ENCODE measurements at places on chromosomes 5 and 9.
A peak's percentile ranks its signal among the peaks of the same experiment; 100 is the strongest.

DNA sequence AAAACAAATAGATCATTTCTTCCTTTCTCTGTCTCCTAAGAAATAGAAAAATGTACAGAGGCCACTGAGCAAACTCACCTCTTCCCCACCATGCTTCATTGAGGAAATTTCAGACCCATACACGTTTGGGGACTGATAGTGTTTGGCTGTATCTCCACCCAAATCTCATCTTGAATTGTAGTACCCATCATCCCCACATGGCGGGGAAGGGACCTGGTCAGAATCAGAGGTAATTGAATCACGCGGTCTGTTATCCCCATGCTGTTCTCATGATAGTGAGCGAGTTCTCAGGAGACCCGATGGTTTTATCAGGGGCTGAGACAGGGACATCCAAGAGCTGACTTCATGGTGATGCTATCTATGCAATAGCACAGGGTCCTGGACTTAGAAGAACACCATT lies 1655.8 kb downstream of the MAT2B start:
- no peak overlapping the region for H3K27ac ChIP-seq
- no peaks in the 10 kb centered on the region for H3K36me3 ChIP-seq
- H3K4me1 ChIP-seq: no peaks in the 10 kb centered on the region
- H3K27me3 ChIP-seq: no peaks in the 10 kb centered on the region

DNA sequence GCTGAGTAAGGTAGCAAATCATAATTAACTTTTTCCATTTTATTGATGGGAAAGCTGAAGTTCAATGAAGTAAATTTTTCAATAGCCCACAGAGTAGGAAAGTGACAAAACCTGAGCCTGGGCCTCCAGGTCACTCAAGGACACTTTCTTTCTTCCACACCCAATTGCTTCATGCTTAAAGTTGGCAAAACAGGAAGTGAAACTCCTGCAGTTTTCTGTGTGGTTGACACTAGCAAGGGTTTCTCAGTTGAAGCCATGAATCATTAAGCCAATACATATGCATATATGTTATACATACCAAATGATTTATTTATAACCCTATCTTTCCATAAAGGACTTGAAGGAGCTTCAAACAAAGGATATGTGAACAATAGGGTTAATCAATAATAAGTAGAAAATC lies 13.9 kb downstream of the TLR4 start:
- no peaks in the 10 kb centered on the region for H3K27me3 ChIP-seq
- DNase-seq: no peak
- H3K4me1 ChIP-seq: peaks cover 38% of the 10 kb centered on the region
- no peak overlapping the region for H3K27ac ChIP-seq
- no peak overlapping the region for H3K4me3 ChIP-seq

DNA sequence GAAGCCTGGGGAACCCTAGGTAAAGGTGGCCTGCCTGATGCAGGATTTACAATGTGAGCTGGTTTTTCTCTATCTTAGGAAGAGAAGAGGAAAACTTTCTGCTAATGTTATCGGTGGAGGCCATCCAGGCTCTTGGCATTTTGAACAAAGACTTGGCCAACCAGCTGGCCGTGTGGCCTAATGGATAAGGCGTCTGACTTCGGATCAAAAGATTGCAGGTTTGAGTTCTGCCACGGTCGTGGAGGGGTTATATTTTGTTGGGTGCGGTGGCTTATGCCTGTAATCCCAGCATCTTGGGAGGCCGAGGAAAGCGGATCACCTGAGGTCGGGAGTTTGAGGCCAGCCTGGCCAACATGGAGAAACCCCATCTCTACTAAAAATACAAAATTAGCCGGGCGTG lies 9.6 kb downstream of the C9orf152 start:
- H3K4me1 ChIP-seq: no peaks in the 10 kb centered on the region
- H3K4me3 ChIP-seq: no peak overlapping the region
- H3K27me3 ChIP-seq: no peaks in the 10 kb centered on the region
- no peaks in the 10 kb centered on the region for H3K36me3 ChIP-seq
- DNase-seq: no peak

GRCh38 chr9:91240596-91241165 lies 121.0 kb downstream of the AUH start:
- no peak overlapping the region for H3K27ac ChIP-seq
- no peak for DNase-seq
- no peaks in the 10 kb centered on the region for H3K4me1 ChIP-seq
- H3K4me3 ChIP-seq: no peak overlapping the region
- H3K27me3 ChIP-seq: no peaks in the 10 kb centered on the region

- no peaks in the 10 kb centered on the region for H3K36me3 ChIP-seq
- H3K27ac ChIP-seq: no peak overlapping the region
- DNase-seq: no peak
- no peaks in the 10 kb centered on the region for H3K27me3 ChIP-seq
Observed at GRCh38 chr9:20244271-20244670, 378.0 kb downstream of the MLLT3 start.

- no peaks in the 10 kb centered on the region for H3K36me3 ChIP-seq
- H3K27me3 ChIP-seq: no peaks in the 10 kb centered on the region
- H3K4me3 ChIP-seq: no peak overlapping the region
Observed at GRCh38 chr9:86246752-86247161, 12.7 kb downstream of the C9orf153 start.

- H3K4me1 ChIP-seq: no peaks in the 10 kb centered on the region
- H3K4me3 ChIP-seq: no peak overlapping the region
- no peak for DNase-seq
- no peaks in the 10 kb centered on the region for H3K27me3 ChIP-seq
- H3K36me3 ChIP-seq: no peaks in the 10 kb centered on the region
Observed at GRCh38 chr5:175317872-175318271, 126.1 kb downstream of the DRD1 start.

DNA sequence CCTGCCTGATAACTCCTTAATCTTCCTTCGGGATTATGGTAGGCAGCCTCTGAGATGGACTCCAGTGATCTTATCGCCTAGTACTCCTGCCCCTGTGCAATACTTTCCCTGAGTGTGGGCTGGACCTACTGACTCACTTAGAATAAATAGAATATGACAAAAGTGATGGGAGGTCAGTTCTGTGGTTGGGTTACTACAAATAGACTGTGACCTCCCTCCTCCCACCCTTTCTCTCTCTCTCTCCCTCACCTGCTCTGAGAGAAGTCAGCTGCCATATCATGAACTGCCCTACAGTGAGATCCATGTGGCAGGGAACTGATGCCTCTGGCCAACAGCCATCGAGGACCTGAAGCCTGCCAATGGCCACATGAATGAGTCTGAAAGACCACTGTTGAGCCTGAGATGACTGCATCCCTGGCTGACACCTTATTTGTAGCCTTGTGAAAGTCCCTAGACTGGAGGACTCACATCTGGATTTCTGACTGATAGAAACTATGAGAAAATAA lies 31.7 kb downstream of the NRG2 start:
- no peak for DNase-seq
- H3K27ac ChIP-seq: no peak overlapping the region
- H3K4me3 ChIP-seq: no peak overlapping the region
- H3K27me3 ChIP-seq: no peaks in the 10 kb centered on the region
- no peaks in the 10 kb centered on the region for H3K4me1 ChIP-seq

DNA sequence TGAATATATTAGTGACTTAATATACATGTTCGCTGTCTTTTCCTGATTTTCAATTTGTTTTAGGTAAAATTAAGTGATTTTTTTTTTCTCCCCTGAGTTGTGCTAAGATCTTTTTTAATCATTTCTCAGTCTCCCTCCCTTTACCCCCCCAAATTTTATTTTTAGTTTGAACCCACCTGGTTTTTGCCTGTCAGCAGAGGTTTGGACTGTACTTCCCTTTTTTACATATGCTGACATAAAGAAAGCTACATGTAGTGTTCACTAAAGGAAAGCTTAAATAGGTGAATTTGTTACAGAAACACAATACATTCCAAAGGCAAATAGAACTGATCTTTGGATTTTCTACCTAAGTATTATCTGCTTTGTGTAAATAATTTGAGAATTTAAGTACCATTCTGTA lies 82.2 kb downstream of the IPO11 start:
- no peak overlapping the region for H3K4me3 ChIP-seq
- no peaks in the 10 kb centered on the region for H3K4me1 ChIP-seq
- H3K27me3 ChIP-seq: no peaks in the 10 kb centered on the region
- peaks cover 54% of the 10 kb centered on the region for H3K36me3 ChIP-seq
- DNase-seq: no peak

- H3K27me3 ChIP-seq: no peaks in the 10 kb centered on the region
- no peak for DNase-seq
- no peak overlapping the region for H3K4me3 ChIP-seq
- H3K36me3 ChIP-seq: no peaks in the 10 kb centered on the region
- H3K27ac ChIP-seq: no peak overlapping the region
Observed at GRCh38 chr9:16425562-16426231, 444.8 kb downstream of the BNC2 start.

DNA sequence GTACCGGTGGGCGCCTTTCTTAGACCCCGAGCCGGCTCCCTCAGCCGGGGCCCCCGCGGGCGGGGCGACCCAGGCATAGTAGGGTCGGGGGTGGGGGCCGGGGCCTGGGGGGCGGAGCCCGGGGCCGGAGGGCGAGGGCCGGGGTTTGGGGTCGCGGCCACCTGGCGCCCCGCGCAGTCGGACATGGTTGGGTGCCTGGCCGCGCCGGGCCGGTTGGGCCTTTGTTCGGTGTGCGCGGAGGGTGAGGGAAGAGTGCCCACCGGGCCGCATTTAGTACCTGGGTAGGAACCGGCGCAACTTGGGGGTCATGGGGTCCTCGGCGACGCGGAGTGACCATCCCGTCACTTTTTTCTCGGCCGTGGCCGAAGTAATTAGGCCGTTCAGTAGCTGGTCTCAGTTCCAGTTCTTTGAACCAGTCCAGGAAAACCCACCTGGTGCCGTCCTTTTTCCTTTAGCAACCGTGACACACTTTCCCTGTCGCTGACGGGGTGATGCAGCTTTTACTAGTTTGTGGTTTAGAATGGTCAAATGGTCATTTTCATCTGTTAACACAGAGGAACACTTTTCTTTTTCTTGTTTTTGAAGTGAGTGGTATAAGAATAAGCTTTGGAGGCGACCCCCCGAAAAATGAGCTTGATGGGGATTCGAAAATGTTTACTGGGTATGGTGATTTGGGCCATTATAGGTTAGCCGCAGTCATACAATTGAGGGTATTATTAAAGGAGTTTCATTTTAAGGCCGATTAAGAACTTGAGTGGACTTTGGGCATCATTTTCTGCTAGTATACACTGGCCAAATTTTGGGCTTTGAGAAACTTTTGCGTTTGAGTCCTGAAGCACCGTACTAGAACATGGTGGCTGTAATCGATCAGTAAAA lies 589 bp downstream of the CKS2 start:
- no peaks in the 10 kb centered on the region for H3K27me3 ChIP-seq
- peak overlapping the region; percentile 55 for H3K27ac ChIP-seq
- H3K4me3 ChIP-seq: peak overlapping the region; percentile 82
- no peaks in the 10 kb centered on the region for H3K4me1 ChIP-seq

DNA sequence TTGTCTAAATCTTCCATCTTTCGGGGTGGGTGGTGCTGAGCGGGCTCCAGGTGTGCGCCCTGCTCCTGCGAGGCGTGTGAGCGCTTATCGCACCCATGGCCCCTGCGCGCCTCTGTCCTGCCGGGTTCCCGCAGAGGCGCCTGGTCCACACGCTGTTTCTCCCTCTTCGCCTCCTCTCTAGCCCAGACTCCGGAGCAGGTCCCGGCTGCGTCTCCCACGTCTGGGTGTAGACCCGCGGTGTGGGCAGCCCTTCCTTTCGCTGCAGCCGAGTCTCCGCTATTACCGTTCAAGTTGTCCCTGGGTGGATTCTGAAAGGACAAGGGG lies 40.5 kb upstream of the PLEKHG4B start:
- H3K27ac ChIP-seq: no peak overlapping the region
- H3K4me1 ChIP-seq: peaks cover 15% of the 10 kb centered on the region
- DNase-seq: no peak

GRCh38 chr5:141373673-141374317 lies at the start of gene PCDHGA6:
Gene PCDHGA6, plus strand, starts transcription at chr5:141373891. Its CDS starts 193 bp downstream, at chr5:141374084.
- peak within 1 kb of the TSS; percentile 21 for H3K4me3 ChIP-seq
- H3K27ac ChIP-seq: no peak within 1 kb of the TSS
- no peaks in the 10 kb centered on the region for H3K27me3 ChIP-seq
- no peaks in the 10 kb centered on the region for H3K4me1 ChIP-seq

GRCh38 chr5:107401470-107402122 lies 269.1 kb downstream of the EFNA5 start:
- H3K4me3 ChIP-seq: no peak overlapping the region
- H3K36me3 ChIP-seq: no peaks in the 10 kb centered on the region
- H3K4me1 ChIP-seq: peaks cover 3% of the 10 kb centered on the region
- H3K27me3 ChIP-seq: no peaks in the 10 kb centered on the region

DNA sequence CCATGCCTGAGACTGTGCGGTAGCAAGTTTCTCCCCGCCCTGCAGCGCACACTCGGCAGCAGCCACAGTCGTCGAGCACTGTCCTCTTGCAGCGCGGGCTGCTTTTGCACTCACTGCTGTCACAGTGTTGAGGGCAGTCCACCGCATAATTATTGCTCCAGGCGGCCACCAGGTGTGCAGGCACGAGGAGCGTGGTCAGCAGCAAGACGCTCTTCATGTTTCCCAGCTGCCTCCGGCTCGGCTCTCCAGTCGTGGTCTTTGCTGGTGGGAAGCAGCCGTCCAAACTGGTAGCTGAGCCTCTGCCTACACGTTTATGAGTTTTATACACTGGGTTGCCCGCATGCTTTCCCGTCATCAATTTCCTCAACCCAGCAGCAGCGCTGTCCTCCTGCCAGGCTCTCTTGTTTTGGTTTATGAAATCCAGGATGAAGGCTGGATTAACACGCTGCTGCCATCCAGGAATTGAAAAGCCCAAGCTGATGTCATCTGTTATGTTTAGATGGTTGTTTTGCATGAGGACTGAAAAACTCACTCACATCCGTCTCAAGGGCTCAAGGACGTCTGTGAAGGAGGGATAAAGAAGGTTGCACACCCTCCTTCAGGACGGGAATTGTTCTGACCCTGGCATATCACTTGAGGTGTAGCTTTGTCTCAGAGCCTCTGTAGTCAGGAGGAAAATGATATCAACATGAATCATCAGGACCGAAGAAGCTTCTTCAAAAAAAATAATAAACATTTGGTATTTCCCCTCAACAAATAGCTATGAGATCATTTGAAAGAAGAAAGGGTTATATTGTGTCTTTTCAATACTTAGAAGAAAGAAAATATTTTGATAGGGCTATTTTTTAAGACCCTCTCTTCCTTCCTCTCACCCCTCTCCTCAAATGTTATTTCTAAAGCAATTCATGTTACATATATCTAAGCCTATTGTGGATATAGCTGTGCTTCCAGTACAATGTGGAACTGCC lies at the start of gene ESM1:
Gene ESM1 (minus strand): TSS at position 293 of the 968 bp plus-strand sequence. CDS start 76 bp downstream, at position 217.
- DNase-seq: no peak
- H3K4me3 ChIP-seq: no peak within 1 kb of the TSS
- no peaks in the 10 kb centered on the region for H3K4me1 ChIP-seq
- no peaks in the 10 kb centered on the region for H3K27me3 ChIP-seq

GRCh38 chr5:132076983-132077382 lies 3.4 kb downstream of the CSF2 start:
- H3K36me3 ChIP-seq: no peaks in the 10 kb centered on the region
- no peak for DNase-seq
- no peak overlapping the region for H3K27ac ChIP-seq
- no peaks in the 10 kb centered on the region for H3K27me3 ChIP-seq
- H3K4me1 ChIP-seq: no peaks in the 10 kb centered on the region

All from tibial artery (tissue), 4 donors.